ENCODE measurements at places on chromosomes 12 and 14. TPM values are rescaled to one million over a fixed set of nuclear protein-coding genes. Genes with fewer than 3 reads are reported as not detected.

EP400 gene
- 40.0 TPM for polyA plus RNA-seq

TRHDE gene
- 2.1 TPM for polyA plus RNA-seq

KLRD1 gene
- polyA plus RNA-seq: 1.9 TPM

- peak; percentile 38 for DNase-seq
Observed at GRCh38 chr14:91059576-91060350, 678 bp downstream of the RPS6KA5 start.

DNA sequence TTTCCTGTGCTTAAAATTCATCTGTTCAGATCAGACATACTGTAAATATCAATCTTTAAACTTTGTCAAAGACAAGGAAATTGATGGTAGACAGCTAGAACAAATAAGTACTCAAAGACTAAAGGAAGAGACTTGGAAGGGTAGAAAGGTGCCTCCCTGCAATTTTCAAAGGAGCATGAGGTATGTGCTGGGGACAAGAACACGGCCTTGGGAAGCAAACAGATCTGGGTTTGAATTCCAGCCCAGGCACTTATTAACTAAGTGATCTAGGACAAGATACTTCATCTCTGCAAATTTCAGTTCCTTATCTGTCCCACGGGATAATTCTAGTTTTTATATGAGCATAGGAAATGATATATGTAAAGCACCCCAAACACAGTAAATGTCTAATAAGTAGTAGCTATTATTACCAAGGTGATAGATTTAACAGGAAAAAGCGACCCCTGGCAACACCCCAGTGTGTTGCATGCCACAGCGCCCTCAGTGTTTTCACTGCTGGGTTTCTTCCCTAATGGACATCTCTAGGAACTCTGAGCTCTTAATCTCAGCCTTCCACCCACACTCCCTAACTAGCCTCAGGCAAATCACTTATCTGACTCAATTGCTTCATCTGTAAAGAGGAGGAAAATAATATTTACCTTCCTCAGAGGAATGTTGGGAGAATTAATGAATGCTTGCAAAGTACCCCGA, 44.7 kb upstream of the BMP4 start:
- DNase-seq: no peak

- peak; percentile 78 for DNase-seq
Observed at GRCh38 chr14:71362920-71363584, 455.8 kb downstream of the PCNX1 start.

- DNase-seq: no peak
Observed at GRCh38 chr14:75295061-75295461, 16.4 kb downstream of the FOS start.

- DNase-seq: no peak
Observed at GRCh38 chr12:18192119-18192518, 69.2 kb upstream of the PIK3C2G start.

Data from right lung (tissue), 10 donors.